Peyer's patch (tissue), 4 donors: ENCODE measurements at places on chromosomes 7 and 10. TPM values are rescaled to one million over a fixed set of nuclear protein-coding genes. Genes with fewer than 3 reads are reported as not detected.

GRCh38 chr10:86077871-86078638 lies 288.5 kb downstream of the GRID1 start:
- DNase-seq = no peak

DNA sequence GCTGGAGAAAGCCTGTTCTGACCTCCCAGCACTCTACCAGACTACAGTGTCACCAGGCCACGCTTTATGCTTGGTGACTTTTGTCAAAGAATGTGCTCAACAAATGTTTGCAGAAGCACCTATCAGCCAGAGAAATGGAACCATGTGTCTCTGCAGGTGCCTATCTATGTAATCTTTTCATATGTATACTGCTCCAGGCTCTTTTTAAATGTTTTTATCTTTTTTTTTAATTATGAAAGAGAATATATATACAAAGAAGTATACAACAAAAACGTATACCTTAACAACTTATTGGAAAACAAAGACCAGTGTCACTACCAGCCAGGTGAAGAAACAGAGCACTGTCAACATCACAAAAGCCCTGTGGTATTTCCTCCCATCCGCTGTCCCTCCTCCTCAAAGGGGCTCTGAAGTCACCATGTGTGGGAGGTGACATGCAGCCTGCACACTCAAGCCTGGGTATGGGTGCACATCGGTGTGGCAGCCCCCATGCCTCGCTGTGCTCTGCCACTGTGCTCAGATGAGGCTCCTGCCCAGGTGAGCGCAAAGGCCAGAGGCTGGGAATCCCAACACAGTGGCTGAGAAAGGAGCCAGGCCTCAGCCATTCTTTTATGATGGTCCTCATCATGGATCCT lies 120.6 kb downstream of the CLEC2L start:
- no peak for DNase-seq

- no peak for DNase-seq
Observed at GRCh38 chr10:47152861-47153349, 147.1 kb upstream of the GDF10 start.

DNA sequence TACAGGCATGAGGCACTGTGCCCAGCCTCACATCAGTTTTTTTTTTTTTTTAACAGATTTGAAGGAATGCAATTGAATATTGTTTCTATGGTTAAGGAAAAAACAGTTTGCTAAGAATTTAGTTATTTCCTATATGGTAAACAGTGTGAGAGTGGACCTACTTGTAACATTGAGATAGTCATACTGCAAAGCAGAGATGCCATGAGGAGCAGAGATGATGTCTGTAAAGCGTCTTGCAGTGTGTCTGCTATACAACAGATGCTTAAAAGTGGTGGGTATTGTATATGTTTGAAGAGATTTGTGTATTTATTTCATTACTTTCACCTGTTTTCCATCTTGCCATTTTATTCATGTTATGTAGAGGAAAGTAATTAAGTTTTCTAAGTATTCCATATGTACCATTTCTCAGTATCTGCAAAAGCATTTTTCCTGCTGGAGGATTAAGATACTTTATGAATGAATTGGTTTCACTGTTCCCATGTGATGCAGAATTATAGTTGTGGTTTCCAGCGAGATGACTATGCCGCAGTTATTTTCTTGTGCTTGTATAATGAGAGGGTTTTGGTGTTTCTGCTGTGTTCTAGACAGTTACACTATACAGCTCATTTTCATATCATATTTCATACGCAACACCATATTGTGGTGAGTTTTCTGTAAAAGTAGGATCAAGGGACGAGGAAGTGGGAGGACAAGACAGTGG lies 26.6 kb downstream of the TET1 start:
- DNase-seq = no peak

- DNase-seq = no peak
Observed at GRCh38 chr10:122264436-122264835, 6.7 kb upstream of the BTBD16 start.

DNA sequence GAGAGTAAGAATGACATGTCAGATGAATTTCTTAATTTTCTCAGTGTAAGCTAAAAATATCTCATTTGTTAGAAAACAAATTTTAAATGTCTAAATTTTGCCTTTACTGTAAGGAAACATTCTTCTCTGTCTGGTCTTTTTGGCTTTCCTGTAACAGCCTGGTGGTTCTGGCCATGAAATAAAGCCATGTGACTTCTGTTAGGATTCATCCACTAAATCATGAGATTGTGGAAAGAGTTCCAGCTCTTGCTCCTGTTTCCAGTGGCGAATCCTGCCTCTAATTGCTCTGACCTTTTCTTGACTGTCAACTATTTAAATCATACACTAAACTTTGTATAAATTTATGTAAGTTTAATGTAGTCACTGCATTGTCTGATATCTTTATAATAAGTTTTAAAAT lies 398.5 kb upstream of the AKR1E2 start:
- DNase-seq = no peak

- DNase-seq = no peak
Observed at GRCh38 chr7:83410989-83411591, 237.8 kb downstream of the SEMA3E start.

DNA sequence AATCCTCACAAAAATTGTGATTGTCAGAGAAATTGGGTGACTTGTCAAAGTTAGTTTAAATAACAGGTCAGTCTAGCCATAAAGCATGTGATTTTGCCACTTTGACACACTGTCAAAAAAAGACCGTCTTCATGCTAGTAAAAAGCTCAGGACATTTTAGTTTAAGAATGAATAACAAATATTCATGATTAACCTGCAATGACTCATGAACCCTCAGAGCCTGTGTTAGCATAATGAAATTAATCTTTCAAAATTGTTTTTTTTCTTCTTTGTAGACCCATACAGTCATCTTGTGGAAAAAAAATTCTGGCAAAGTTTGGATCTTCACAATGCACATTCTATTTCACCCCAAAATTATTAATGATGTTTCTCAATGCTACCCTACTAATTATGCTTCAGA lies 255.2 kb upstream of the POT1 start:
- DNase-seq = no peak

AQP1 gene
- total RNA-seq = 83.2 TPM

DNA sequence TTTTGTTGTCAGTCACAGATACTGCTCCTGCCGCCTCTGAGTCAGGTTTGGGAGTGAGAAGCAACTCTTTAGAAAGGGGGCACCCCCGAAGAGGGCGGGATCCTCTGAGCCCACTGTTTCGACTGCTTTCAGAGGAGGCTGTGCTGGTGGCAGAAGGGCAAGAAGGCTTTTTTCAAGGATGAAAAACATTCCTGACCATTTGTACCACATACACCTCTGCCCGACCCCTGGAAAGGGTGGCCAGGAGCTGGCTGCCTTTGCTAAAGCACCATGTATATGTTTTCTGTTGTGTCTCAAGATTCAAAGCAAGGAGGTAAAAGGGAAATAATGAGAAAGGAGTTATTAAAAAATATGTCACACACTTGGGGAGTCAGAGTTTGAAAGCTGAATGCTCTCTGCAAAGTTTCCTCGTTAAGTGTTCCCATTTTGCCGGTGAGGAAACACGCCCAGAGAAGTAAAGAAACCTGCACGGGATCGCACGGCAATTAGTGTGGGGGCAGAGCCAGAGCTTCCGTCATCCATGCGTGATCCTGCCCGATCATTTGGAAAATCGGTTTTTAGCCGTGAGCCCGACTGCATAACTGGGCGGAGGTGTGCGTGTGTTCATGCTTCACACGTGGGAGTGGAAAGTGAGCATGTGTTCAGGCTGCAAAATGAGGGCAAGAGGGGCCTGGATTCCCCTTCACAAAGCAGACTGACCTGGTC lies 163.2 kb downstream of the ADAM12 start:
- DNase-seq = no peak

DNA sequence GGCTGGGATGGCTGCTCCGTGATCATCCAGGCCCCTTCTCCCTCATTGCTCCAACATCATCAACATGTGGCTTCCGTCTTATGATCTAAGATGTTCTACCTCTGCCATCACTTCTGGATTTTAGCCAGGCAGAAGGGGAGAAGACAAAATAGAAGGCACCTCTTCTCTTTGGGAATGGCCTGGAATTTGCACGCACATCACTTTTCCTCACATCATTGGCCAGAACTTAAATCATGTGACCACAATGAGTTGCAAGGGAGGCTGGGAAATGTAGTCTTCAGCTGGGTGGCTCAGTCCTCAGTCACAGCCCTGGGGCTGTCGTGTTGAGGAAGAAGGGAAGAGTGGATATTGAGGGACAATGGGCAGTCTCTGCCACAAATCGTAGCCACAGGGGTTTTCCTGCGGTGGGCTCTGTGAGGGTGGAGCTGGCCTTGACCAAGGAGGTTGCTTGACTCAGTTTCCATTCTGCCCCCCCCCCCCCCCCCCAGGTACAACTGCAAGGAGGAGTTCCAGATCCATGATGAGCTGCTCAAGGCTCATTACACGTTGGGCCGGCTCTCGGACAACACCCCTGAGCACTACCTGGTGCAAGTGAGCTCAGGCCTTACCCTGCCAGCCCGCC lies 50.3 kb downstream of the PALD1 start:
- no peak for DNase-seq

DNA sequence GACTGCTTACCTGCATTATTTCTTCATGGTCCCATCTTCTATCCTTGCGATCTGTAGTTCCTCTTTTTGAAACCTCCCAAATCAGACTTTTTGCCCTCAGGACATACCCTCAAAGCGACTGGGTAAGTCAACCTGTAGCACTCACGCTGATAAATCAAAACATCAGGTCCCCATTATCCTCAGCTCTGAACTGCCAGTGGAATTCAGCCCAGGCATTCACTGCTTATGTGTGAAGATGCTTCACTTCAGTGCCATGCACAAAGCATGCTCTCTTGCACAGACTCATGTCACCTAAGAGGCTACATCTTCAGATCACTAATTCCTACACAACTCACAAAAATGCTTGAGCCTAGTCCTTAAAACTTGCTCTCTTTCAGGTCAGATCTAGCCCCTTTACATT lies 283.6 kb upstream of the KLF6 start:
- no peak for DNase-seq

DDX50 gene
- total RNA-seq = 8.2 TPM

DNA sequence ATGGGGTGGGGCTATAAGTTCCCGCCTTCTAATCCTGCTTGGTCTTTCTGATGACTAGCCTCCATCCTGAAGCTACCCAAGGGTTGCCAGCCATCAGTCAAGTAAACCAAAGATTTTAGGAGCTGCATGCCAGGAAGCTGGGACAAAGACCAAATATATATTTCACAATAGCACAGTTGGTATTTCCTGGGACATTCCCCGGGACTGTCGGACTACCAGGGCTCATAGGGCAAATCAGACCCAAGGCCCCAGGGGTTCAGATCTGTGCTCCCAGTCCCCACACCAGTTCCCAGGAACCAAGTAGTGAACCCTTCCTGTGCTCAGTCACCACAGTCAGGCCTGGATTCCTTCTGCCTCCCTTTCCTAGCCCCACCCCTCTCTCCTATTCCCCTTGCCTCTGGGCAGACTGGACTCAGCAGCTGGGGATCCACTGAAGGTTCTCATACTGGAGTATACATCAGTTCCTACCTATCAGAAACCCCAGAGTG lies 5.7 kb upstream of the CXCL12 start:
- peak; percentile 19 for DNase-seq

COL26A1 gene
- not detected for total RNA-seq

GRCh38 chr7:158706273-158706704 lies 1.7 kb upstream of the NCAPG2 start:
- no peak for DNase-seq

- no peak for DNase-seq
Observed at GRCh38 chr7:4167385-4167910, 514.6 kb upstream of the FOXK1 start.

GRCh38 chr10:104113376-104113956 lies 8.5 kb upstream of the SFR1 start:
- no peak for DNase-seq
